Stimulated activated CD4-positive, alpha-beta T cell treated with anti-CD3 and anti-CD28 coated beads, Interleukin-2, amount 100 ng/mL, for 24 hours (primary cell): ENCODE measurements at places on chromosomes 3 and 15.

GRCh38 chr3:153595186-153595815 lies 433.3 kb downstream of the RAP2B start:
- DNase-seq, result no peak

DNA sequence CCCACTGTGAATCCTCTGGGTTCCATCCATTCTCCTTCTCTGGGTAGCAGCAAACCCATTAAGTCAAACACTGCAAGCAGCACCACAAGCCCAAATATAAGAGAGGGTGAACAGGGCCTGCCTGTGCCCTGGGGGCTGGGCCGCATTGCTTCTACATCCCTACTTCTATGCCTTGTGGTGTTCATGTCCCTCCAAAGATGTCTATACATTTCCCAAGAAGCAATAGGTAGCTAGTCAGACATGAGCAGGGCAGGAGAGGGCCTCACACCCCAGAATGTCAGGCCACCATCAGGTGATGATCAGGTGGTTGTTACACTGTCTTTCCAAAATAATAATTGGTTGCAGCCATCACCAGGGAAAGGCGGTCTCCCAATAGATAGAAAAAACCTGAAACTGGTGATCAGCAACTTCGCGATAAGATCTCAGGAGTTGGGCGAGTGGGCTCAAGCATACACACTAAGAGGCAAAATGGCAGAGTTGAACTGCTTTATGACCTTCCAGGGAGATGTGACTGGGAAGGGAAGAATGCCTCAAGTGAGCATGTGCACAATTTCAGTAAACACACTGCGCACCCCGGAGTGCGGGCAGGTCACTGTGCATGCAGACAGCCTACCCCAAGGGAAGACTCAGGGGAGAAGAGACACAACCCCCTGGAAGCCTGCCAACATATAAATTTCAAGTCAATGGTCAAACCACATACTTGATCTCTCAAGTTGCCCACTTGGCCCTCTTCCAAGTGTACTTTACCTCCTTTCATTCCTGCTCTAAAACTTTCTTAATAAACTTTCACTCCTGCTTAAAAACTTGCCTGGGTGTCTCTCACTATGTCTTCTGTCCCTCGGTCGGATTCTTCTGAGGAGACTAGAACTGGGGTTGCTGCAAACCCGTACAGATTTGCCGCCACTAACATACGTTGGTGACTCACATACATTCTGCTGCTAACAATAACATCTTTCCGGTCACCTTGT lies 39.9 kb downstream of the KLF15 start:
- DNase-seq, result no peak

DNA sequence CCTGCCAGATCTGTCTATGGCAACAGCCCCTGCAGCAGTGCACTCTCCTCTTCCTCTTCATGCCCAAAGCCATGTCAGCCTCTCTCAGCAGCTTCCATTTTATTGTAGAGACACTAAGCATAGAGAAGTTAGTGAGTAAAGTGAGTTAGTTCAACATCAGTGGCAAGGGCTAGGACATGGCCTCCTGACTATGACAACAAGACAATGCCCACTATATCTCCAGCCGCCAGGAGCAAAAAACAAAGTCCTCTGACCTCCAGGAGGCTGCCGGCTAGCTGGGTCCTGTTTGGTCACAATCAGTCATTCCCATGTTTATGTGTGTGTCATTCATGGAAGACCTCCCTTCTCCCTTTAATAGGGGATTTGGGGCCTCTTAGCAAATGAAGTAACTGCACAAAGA lies 14.9 kb downstream of the NR1I2 start:
- DNase-seq, result no peak

DNA sequence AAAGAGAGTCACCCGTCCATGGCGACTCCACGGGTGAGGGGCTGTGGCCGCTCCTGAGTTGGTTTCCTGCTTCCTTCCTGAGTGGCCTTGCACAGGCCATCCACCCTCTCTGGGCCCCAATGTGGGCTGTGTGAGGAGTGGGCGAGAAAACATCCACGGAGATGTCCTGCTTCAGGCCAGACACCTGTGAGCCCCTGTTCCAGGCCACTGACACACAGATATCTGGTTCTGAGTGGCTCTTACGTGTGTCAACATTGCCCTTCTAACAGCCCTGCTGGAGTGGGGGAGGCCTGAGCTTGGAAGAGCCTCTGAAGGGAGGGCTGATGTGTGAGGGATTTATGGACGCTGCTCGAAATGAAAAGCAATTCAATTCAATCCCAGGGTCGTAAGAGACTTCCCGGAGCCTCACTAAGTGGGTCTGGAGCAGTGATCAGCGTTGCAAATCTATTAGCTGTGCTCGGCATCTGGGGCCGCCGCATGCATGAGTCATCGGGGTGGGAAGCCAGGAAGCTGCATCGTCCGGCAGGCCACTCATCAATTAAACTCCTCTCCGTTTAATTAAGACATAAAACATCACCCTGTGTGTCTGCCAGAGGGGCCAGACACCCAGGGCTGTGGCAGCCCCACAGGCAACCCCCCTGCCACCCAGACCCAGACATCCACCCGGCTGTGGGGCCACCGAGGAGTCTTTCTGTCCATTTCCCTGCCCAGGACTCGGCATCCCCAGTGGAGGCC lies 20.0 kb upstream of the PRR23E start:
- DNase-seq, result peak; percentile 2

- DNase-seq, result no peak
Measured at GRCh38 chr15:95981209-95981608, 349.3 kb upstream of the NR2F2 start.

DNA sequence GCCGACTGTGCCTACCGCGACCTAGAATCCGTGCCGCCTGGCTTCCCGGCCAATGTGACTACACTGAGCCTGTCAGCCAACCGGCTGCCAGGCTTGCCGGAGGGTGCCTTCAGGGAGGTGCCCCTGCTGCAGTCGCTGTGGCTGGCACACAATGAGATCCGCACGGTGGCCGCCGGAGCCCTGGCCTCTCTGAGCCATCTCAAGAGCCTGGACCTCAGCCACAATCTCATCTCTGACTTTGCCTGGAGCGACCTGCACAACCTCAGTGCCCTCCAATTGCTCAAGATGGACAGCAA lies 1.4 kb downstream of the ISLR start:
- DNase-seq, result no peak

DNA sequence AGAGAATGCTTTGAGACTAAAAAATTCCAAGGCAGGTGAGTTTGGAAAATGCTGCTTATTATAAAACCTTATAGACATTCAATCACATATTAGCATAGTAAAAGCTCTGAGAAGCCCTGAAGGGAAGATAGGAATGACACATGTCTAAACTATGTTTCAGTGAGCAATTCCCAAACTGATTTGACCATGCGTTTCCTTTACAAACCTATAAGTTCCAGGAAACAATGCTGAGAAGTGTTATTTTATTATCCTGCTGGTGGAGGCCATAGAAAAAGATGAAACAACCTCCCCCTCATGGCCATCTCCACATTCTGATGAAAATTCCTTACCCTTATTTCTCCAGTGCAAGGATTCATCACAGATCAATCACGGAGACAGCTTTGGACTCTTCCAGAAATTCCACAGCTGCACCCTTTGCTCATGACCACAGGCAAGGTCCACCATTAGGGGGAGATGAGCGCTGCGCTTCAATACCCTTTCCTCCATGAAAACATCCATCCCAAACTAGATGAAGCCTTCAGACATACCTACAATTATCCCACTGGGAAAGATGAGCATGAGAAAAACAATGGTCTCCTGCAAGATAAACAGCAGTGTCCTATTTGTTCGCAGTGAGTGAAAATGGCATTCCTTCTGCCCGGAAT lies 372.1 kb downstream of the MAGI1 start:
- DNase-seq, result no peak

DNA sequence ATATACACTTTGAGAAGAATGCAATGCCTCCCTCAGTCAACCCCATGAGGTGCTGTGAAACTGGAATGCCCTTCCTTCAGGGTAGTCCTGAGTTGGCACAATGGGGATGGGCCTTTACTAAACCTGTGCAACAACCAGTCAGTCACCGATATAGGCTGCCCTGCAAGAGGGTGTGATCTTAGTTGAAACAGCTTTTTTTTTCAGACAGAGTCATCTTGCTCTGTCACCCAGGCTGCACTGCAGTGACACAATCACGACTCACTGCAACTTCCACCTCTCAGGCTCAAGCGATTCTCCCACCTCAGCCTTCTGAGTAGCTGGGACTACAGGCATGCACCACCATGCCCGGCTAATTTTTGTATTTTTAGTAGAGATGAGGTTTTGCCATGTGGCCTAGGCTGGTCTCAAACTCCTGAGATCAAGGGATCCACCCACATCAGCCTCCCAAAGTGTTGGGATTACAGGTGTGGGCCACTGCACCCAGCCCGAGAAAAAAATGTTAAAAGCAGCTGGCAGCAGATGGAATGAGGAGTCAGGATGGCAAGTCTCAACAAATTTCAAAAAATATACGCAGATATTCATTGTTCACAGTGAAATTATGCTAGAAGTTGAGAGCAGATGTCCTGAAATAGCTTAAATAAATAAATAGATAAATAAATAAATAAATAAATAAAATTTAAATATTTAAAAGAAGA lies 31.8 kb downstream of the MYO5A start:
- peak; percentile 66 for DNase-seq

DNA sequence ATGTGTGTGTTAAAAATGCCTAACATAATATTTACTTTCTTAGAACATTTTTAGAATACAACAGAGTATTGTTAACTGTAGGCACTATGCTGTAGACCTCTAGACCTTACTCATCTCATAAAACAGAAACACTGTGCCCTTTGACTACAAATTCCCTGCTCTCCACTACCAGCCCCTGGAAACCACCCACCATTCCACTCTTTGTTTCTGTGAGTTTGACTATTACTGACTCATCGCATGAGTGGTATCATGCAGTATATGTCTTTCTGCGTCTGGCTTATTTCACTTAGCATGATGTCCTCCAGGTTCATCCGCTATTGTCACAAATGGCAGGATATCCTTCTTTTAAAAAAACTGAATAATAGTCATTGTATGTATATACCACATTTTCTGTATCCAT lies 216.7 kb upstream of the CFAP20DC start:
- no peak for DNase-seq

DNA sequence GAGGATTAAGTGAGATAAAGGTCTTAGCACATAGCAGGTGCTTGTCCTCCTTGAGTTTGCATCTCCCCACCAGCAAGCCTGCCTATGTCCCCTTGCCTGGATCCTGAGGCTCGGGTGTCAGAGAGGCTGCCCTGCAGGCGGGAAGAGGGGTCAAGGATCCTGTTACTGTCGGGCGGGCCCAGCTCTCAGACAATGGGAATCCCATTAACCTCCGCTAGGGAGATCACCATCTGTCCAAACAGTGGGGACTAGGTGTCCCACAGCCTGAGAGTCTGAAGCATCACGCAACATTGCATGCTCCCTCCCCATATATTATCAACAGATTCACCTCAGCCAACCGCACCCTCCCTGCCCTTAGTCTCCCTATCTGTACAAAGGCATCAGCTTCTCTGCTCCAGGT lies 151.4 kb downstream of the FBLN2 start:
- DNase-seq, result no peak

GRCh38 chr3:144073698-144074097 lies 102.1 kb downstream of the DIPK2A start:
- no peak for DNase-seq

DNA sequence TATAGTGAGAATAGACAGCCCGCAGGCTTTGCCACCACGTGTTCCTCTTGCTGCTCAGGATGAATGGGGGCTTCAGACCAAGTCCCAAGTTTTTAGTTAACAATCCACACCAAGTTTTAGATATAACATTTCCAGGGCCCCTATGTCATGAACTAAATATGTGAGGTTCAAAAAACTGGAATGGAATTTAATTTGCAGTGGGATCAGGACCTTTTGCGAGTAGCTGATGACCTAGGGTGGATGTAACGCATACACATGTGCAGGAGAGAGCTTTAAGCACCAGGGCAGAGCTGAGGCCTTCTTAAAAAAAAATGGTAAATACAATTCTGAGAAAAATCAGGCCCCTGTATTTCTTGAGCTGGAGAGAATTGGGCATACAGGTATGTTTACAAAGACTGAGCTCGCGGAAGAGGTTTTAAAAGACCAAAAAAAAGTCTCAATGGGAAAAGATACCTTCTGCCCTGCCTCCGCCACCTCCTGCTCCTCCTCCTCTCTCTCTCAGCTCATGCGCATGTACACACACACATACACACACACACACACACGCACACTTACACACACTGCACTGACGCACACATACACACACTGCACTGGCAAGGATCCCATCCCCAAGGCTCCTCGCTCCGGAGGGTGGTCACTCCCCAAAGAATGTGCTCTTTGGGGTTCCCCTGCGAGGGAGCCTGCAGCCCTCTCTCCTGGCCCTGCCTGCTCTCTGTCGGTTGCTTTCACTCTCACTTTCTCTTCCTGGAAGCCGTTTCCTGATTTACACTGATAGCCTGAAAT lies 48.2 kb upstream of the IGF1R start:
- DNase-seq, result peak; percentile 41

GRCh38 chr3:36992806-36993325 lies at the start of gene EPM2AIP1:
Gene EPM2AIP1, minus strand, starts transcription at chr3:36993131. Its CDS starts 54 bp downstream, at chr3:36993077.
- DNase-seq, result no peak
